ENCODE measurements at places on chromosomes 7 and 10.
A peak's percentile ranks its signal among the peaks of the same experiment; 100 is the strongest.

GRCh38 chr7:137992550-137993394 lies 9.1 kb downstream of the CREB3L2 start:
- no peak for DNase-seq

DNA sequence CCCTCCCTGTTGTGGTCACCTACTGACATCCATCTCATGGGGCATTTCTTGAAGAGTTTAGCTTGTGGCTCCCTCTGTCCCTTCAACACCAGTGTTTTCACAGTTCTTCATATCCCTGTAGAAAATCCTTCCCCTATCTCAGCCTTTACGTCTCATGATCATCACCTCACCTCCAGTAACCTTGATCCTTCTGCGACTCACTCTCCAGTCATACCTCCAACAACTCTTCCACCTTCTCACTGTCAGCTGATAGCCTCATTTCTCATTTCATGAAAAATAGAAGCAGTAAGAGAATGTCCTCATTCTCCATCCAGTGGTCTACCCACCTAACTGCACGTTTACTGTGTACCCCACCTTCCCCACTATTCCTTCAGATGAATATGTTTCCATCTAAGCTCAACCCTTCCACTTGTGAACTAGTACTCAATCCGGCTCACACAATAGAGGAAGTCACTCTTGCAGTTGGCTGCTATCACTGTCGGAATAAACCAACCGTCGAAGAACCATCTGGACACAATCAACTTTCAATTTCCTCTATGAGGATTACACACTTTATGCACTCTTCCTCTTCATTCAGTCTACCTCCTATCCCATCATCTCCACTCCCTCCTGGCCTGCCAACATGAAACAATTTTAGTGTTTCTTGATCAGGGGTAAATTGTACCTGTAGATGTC lies 256.0 kb downstream of the AHR start:
- DNase-seq: no peak

DNA sequence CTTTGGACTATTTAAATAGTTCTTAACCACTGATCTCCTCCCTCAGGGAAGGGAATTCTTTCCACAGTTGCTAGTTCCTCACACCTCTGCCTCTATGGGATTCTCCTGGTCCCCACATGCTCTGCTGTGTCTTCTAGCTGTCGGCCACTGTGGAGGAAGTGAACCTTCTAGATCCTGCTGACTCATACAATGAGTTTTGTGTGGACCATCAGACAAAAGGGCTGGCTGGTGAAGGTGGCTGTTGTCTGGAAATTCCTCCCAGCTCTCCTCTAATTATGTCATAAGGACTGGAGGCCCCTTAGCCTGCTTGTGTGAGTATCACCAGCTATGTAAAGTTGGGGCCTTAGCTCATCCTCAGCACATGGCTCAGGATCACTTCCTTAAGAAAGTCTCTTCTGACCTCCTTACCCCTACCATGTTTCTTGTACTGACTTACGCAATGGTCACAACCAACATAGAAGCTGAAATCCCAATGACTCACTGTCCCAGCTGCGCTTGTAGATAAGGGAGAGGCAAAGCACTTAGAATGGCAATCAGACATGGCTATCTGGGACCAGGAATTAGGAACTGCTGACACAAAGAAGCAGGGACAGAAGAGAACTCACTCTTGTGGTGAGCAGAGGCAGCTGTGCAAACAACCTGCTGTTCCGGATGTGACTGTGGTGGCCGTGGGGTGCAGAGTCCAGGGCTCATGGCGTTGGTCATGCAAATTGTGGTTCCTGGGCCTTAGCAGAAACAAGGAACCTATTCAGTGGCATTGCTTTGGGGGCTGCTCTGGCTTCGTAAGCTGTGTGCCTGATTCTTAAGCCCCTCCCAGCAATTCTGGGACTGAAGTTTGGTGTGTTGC lies 2.5 kb upstream of the MACC1 start:
- DNase-seq: no peak

DNA sequence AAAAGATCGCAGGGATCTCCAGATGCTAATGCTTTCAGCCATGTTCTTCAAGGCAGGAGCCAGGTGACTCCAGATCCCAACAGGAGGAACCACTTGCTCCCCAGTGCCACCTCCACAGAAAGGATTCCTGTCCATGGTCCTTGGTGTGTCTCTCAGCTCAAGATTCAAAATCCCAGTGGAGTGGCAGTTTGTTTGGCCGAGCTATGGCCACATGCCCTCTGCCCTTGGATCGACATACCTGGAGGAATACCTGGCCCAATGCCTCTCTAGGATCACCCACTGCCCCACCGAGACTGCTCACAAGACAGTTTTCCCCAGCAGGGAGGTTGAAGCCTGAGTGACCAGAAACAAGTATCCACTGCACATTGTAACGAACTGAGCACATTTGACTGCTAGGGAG lies 3.9 kb upstream of the GPRIN2 start:
- DNase-seq: no peak

DNA sequence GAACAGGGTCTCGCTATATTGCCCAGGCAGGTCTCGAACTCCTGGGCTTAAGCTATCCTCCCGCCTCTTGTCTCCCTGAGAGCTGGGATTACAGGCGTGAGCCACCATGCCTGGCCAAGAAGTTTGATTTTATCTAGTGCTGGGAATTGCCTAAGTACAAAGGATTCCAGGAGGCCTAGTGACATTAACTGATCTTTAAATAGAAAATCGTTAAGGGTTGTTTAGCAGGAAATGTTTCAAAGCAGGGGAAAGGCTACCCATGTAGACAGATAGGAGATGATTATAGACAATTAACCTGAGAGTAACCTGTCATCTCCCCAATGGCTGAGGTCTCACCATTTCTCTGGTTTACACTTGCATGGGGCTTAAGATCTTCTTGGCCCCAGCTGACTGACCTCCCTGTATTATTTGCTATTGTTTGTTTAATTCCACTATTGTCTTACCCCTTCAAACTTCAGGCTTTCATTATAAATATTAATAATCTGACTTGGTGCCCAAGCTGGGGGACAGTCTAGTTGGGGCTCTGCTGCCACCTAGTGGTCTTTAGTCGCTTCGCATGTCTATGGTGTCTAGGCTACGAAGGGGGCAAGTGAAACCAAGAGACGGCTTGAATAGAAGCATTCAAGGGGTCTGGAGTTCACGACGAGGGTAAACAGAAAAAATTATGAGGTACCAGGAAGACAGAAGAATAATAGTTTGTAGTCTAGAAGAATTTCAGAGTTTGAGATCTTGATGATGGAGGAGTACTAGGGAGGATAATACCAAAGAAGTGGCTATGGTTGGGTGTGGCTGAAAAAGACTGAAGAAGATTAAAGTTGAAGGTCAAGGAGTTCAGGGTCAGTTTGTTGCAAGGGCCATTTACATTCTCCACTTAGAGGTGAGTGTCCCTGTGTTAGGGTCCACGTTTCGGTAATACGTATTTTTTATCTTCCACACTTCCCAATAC lies 40.4 kb upstream of the BPGM start:
- DNase-seq: no peak

- no peak for DNase-seq
Measured at GRCh38 chr10:42932116-42932515, 144.8 kb upstream of the RET start.

GRCh38 chr10:72935361-72935760 lies 19.2 kb downstream of the PLA2G12B start:
- no peak for DNase-seq

DNA sequence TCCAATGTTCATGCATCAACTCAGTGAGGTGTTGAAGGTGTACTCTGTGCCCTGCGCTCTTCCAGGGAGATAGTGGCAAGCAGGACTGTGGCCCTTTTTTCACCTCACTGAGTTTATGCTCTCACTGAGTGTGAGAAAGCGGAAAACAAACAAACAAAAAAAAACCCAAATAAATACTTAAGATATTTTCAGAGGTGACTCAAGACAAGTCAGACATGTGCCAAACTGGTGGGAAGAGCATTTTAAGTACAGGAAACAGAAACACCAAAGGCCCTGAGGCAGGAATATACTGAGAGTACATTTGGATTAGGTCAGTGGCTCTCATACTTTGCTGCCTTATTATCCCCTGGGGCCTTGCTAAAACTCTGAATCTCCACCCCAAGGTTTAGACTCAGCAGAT lies 111.9 kb upstream of the IGFBP3 start:
- DNase-seq: no peak

- DNase-seq: no peak
Measured at GRCh38 chr7:4113271-4113670, 568.8 kb upstream of the FOXK1 start.

GRCh38 chr7:154424350-154424749 lies 372.2 kb downstream of the DPP6 start:
- no peak for DNase-seq

DNA sequence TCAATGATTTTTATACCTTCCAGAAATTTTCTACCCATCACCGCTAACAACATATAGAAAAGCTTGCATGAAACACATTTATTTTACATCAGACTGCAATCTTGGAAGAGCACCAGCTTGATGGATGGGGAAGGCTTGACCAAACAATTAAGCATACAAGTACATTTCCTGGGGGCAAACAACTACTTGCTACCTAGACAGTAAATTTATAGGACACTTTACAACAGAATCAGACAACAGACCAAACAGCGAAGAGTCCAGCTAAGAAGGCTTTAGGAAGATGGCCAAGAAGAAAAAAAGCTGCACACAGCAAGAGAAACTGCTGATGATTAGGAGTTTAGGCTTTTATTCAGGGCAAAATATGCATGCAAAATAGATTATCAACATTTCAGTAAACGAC lies 8.0 kb downstream of the AASS start:
- DNase-seq: peak; percentile 76

DNA sequence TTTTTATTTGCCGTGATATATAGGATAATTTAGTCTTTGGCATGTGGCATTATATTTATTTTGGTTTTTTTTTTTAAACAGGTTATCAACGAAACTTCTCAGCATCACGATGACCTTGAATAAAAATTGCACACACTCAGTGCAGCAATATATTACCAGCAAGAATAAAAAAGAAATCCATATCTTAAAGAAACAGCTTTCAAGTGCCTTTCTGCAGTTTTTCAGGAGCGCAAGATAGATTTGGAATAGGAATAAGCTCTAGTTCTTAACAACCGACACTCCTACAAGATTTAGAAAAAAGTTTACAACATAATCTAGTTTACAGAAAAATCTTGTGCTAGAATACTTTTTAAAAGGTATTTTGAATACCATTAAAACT lies 9.1 kb downstream of the VIM start:
- no peak for DNase-seq

DNA sequence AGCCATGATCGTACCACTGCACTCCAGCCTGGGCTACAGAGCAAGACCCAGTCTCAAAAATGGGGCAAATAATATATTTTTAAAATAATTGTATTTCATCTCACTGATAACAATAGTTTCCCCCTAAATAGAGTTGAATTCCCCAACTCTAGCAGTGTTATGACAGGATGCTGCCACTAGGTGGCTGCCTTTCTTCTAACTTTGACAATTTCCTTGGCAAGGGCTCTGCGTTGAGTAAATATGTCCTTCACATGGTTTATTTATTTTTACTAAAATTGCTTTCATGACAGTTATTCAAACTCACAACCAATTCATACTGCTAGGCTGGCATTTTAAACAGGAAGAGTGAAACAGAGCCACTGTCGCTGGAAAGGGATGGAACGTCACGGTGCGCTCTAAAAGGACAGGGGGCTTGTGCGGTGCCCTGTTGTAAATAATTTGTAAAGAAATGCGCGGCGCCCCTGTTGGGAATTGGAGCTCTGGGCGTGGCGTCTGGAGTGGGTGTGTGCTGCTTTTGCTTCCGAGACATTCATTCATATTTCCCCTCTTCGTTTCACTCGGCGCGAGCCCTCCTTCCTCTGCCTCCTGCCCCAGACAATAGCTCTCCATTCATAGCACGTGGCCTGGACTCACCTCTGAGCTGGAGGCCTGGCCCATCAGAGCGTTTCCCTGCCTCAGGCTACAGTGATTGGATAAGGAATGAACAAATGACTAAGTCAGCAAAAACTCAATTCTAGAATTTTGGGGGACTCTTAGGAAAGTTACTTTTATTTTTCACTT lies 20.5 kb upstream of the PITRM1 start:
- DNase-seq: peak; percentile 71

- no peak for DNase-seq
Measured at GRCh38 chr7:90846192-90846591, 250.1 kb downstream of the CDK14 start.

- no peak for DNase-seq
Measured at GRCh38 chr7:95840953-95841950, 68.9 kb downstream of the DYNC1I1 start.

DNA sequence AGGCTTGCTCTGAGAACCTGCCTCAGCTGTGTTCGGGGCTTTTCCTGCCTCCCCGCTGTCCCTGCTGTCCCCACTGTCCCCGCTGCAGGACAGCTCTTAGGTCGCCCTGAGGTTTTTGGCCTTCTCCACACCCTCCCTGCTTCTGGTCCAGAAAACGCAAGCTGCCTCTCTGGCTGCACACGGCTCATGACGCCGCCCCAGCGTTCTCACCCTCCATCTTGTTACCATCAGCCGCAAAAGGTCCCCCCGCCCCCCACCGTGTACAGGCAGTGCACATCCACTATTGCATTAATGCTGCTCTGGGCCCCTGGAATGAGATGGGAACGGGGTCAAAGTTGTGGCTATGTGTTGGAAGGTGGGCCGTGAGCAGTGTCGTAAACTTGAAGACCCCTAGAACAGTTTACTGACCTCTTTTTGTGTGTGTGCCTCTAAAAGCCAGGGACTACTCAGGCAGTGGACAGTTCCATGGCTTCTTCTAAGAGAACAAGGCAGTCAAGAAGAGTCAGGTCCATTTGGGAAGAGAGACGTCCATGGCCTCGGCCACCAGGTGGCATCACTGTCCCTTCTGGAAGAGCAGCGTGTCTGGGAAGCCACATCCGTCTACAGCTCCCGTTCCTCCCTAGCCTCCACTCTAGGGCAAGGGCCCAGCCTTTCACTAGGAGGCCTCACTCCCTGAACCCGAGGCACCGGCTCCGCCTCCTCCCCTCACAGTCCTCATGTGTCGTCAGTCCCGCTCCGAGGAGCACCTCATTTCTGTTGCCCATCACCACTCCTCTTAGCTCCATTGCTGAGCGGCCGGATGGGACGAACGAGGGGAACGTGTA lies 38.5 kb upstream of the MKRN1 start:
- peak; percentile 72 for DNase-seq

DNA sequence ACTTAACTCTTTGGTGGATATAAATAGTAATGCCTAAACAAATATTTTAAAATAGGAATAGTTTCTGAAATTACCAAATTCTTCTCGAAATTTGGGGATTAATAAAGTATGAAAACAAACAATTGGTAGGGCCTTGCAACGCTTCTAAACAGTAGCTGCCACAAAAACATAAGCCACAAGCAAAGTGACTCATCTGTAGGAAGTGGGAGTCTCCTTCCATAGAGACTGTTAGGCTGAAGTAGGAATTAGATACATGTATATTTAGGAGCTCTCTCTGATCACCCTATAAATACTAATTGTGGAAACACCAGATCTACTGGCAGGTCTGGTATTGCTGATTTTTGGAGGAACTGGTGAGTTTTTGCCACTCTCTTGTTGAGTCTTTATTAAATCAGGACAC lies 5.7 kb upstream of the LMOD2 start:
- no peak for DNase-seq

- DNase-seq: no peak
Measured at GRCh38 chr7:157233677-157234076, 95.0 kb downstream of the UBE3C start.

- no peak for DNase-seq
Measured at GRCh38 chr10:33279811-33280602, 54.5 kb downstream of the NRP1 start.

GRCh38 chr10:80491251-80492102 lies 37.4 kb downstream of the TSPAN14 start:
- no peak for DNase-seq
